ENCODE measurements at places on chromosomes 3 and 15.

- no peak for DNase-seq
Measured at GRCh38 chr15:60389261-60390077, 8.3 kb downstream of the ANXA2 start.

- DNase-seq, result no peak
Measured at GRCh38 chr3:30269751-30270445, 336.5 kb upstream of the TGFBR2 start.

GRCh38 chr3:114962189-114962588 is 184.9 kb downstream of the ZBTB20 start:
- DNase-seq, result no peak

- no peak for DNase-seq
Measured at GRCh38 chr3:55815262-55815661, 328.2 kb upstream of the WNT5A start.

- no peak for DNase-seq
Measured at GRCh38 chr3:138465925-138466324, 31.5 kb downstream of the ESYT3 start.

GRCh38 chr15:26243382-26243781 is 380.3 kb upstream of the ATP10A start:
- no peak for DNase-seq

- DNase-seq, result no peak
Measured at GRCh38 chr3:138284957-138285477, 44.6 kb downstream of the NME9 start.

DNA sequence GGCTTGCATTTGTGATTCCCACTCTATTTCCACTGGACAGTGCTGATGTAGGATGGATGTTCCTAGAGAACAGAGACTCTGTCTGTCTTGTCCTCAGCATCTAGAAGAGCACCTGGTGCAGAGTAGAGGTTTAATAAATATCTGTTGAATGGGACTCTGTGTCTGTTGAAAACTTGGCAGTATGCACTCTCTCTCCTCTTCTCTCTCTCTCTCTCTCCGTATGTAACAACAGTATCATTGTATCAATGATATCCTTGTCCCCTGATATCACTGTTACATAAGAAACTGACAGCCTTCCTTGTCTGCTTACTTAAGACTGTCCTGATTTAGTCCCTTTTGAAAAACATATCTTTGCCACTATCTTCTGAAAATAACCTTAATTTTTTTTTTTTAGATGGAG is 24.3 kb upstream of the MGLL start:
- DNase-seq, result no peak

DNA sequence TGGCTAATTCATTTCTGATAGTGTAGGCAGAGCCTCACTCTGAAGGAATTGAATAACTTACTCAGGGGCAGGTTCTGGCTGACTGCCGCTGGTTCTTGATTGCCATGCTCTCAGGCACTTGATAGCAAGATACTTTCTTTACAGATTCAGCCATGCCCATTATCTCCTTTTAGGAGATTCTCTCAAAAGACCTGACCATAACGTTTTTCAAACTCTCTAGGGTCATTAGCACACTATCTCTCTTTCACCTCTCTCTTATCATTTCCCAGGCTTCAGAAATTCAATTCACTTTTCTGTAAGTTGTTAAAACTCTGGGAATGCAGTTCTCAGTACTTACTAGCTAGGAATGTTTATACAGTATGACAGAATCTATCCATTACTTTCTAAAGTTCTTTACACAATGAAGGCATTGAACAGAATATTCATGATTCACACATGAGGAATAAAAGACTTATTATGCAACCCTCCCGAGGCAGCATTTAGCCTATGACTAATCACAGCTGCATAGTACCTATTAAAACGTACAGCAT is 850.3 kb upstream of the CADM2 start:
- DNase-seq, result no peak

DNA sequence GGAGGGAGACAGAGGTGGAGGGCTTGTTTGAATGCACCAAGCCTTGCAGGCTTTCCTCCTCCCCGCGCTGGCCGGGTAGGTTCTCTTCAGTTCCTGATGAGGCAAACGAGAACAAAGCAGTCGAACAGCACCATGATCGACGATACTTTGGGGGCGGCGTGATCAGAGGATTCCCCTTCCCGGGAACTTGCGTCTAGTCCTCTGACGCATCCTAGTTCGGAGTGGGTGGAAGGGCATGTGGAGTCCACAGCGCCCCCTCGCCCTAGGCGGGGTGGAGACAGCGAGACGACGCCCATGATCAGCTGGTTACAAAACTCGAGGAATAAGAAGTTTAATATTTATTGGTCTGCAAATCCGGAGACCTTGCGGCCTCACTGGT is 452 bp upstream of the SV2B start:
- peak; percentile 15 for DNase-seq

DNA sequence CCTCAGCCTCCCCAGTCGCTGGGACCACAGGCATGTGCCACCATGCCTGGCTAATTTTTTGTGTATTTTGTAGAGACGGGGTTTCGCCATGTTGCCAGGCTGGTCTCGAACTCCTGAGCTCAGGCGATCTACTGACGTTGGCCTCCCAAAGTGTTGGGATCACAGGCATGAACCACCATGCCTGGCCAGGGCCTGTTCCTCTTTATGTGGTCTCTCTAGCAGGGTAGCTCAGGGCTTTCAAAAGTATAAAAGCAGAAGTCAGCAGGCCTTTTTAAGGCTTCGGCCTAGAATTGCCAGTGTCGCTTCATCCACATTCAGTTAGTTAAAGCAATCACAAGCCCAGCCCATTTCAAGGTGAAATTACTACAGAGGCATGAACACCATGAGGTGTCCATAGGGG is 7.6 kb downstream of the VHL start:
- DNase-seq, result no peak

DNA sequence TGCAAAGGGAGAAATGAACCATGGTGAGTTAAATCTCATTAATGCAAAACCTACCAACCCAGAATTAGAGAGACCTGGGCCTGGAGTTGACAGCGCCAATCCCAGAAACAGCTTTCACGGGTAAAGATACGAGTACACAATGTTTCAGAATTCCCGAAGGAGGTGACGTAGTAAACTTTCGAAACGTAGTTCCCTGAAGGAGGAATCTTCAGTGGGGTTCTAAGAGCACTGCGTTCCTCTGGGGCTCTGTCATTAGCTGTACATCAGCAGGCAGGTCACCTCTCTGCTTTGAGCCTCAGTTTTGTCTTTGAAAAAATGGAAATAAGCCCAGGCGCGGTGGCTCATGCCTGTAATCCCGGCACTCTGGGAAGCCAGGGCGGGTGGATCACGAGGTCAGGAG is 152.3 kb downstream of the XXYLT1 start:
- no peak for DNase-seq

DNA sequence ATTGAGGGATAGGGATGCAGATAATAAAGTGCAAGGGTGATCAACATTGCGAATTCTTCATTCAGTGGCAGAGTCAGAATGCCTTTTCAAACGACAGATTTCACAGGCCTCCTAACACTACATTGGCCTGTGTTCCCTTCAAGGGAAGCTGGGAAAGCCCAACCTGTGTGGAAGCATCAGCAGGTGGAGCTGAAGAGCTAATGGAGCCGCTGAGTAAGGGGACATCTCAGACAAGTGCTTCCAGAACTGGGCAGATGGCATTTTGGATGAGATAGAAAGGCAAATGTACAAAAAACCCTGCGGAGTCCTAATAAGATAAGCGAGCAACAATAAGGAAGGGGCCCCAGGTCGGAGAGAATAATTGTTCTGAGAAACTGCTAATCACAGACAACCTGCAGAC is 8.5 kb upstream of the SLC24A5 start:
- DNase-seq, result no peak

All from stimulated activated CD4-positive, alpha-beta T cell treated with anti-CD3 and anti-CD28 coated beads, TNF-alpha, amount 100 ng/mL, for 1 hour (primary cell).